ENCODE measurements at places on chromosomes 13 and 19. TPM values are rescaled to one million over a fixed set of nuclear protein-coding genes. Genes with fewer than 3 reads are reported as not detected.

The ZNF844 gene
- total RNA-seq = 10.6 TPM

DNA sequence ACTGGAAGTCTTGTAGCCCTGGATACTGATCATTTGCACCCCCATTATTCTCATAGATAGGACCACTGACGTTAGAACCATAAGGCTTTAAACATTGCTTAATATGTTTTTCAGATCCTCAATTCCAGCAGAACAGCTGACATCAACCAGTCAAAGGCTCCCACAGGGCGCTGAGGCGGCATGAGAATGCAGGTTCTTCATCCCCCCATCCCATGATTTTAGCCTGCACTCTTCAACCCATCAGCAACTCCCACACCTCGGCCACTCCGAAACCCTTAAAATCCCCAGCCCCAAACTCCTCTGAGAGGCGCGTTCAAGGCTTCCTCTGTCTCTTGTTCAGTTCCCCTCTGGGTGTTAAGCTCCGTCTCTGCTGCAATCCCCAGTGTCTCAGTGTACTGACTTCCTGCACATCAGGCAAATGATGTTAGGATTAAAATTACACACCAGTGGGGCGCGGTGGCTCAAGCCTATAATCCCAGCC, 24.3 kb upstream of the LAMP1 start:
- no peak for DNase-seq
- no peaks in the 10 kb centered on the region for H3K27me3 ChIP-seq
- H3K4me1 ChIP-seq = peaks cover 4% of the 10 kb centered on the region
- no peak overlapping the region for H3K4me3 ChIP-seq
- H3K27ac ChIP-seq = peak overlapping the region; percentile 5

GRCh38 chr19:46385636-46386035, 27.7 kb downstream of the CCDC8 start:
- no peak overlapping the region for H3K27ac ChIP-seq
- no peak for DNase-seq
- H3K27me3 ChIP-seq = no peaks in the 10 kb centered on the region
- H3K4me3 ChIP-seq = no peak overlapping the region
- H3K36me3 ChIP-seq = peaks cover 69% of the 10 kb centered on the region

DNA sequence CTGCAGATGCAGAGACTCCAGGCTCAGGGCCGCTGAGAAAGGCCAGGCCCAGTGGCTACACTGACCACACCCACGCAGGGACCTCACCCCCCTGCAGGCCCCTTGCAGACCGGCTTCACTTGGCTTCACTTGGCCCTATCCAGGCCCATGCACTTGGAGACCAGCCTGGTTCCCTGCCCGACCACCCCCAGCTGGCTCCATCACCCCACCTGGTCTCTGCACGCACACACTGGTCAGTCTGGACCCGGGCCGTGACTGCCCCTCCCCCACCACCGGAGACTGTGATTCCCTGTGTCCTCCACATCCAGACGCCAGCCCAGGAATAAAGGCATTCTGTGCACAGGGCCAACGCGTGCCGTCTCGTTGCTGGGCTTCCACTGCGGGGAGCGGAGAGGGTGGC, 4.9 kb upstream of the EBI3 start:
- H3K4me1 ChIP-seq = no peaks in the 10 kb centered on the region
- no peak overlapping the region for H3K4me3 ChIP-seq
- no peaks in the 10 kb centered on the region for H3K27me3 ChIP-seq
- H3K36me3 ChIP-seq = no peaks in the 10 kb centered on the region

DNA sequence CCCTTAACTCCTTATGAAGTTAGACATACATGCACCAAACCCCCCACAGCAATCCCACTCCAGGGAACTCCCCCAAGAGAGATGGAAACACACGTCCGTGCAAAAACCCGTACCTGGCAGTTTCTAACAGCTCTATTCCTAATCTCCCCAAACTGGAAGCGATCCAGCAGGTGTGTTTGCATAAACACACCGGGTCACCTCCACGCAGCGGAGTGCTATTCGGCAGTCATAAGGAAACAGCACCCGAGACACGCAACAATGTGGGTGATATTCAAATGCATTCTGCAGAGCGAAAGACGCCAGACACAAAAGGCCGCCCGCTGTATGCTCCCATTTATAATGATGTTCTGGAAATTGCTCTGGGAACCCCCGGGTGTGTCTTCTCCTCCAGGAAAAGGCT, 6.8 kb upstream of the ZNRF4 start:
- no peaks in the 10 kb centered on the region for H3K4me1 ChIP-seq
- DNase-seq = no peak
- H3K27me3 ChIP-seq = peaks cover 8% of the 10 kb centered on the region
- no peaks in the 10 kb centered on the region for H3K36me3 ChIP-seq
- H3K4me3 ChIP-seq = no peak overlapping the region
- H3K27ac ChIP-seq = no peak overlapping the region

DNA sequence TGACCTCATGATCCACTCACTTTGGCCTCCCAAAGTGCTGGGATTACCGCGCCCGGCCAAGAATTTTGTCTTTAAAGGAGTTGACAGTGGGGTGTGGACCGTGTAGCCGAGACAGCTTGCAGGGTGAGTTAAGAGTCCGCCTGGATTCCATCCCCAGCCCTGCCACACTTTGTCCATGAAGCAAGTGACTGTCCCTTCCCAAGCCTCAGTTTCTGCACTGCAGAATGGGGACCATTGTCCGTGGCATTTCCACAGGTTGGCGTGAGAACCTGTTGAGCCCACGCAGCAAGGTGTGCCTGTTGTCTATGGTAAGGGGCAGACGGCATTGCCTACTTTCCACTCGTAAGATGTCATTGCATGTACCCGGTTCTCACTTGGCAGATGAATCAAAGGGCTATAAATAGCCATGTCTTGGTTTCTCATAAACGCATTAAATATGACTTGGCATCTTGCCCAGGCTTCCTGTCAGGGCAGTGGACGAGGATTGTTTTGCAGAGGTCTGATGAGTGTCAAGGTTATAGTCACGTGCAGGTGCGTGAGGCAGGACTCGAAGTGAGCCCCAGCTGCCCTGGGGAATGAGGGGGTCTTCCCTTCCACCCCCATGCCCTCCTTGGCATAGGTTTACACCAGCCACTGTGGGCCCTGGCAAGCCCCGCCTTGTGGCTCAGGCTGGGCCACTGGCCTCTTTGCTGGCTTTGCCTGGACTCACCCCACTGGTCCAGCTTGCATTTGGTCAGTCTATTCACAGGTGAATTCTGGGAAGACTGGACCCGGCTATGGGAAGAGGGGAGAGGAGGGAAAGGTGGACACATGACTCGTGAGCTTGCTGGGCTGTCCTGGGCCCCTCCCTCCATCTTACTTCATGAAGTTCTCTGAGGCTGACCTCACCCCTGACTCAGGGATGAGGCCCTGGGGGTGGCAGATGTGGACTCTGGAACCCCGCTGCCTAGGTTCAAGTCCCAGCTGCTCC, 14.6 kb downstream of the FAM187B start:
- H3K27ac ChIP-seq = peak overlapping the region; percentile 52
- H3K4me1 ChIP-seq = peaks cover 12% of the 10 kb centered on the region
- no peaks in the 10 kb centered on the region for H3K27me3 ChIP-seq
- no peak overlapping the region for H3K4me3 ChIP-seq
- no peaks in the 10 kb centered on the region for H3K36me3 ChIP-seq

DNA sequence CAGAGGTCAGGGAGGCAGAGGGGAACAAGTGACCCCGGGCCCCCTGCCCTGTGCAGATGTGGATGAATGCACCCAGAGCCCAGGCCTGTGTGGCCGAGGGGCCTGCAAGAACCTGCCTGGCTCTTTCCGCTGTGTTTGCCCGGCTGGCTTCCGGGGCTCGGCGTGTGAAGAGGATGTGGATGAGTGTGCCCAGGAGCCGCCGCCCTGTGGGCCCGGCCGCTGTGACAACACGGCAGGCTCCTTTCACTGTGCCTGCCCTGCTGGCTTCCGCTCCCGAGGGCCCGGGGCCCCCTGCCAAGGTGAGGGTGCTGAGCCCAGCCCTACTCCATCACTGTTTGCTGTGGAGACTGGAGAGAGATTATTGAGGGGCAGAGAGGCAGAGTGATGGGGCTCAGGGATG, 9.9 kb downstream of the LTBP4 start:
- H3K4me3 ChIP-seq = no peak overlapping the region
- H3K4me1 ChIP-seq = peaks cover 39% of the 10 kb centered on the region
- no peak for DNase-seq
- no peaks in the 10 kb centered on the region for H3K27me3 ChIP-seq
- peaks cover 26% of the 10 kb centered on the region for H3K36me3 ChIP-seq
- H3K27ac ChIP-seq = peak overlapping the region; percentile 78

DNA sequence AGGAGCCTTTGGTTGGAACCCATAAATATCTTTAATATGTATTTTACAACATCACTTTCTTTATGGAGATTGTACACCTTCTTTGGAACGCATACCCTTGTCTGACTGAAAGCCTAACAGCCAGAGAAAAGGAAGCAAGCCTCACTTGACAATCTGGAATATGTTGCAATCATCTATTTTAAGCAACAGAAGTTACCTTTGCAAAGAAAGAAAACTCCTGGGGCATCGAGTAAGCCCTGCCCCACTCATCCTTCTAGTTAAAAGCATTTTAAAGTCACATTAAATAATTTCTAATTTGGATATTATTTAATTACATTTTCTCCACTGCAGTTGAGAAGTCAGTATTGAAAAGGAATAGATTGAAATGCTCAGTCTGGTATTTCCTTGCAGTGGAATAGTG, 542.7 kb downstream of the MYO16 start:
- H3K4me3 ChIP-seq = no peak overlapping the region
- H3K36me3 ChIP-seq = no peaks in the 10 kb centered on the region
- H3K4me1 ChIP-seq = no peaks in the 10 kb centered on the region
- H3K27ac ChIP-seq = no peak overlapping the region
- H3K27me3 ChIP-seq = peaks cover 3% of the 10 kb centered on the region

DNA sequence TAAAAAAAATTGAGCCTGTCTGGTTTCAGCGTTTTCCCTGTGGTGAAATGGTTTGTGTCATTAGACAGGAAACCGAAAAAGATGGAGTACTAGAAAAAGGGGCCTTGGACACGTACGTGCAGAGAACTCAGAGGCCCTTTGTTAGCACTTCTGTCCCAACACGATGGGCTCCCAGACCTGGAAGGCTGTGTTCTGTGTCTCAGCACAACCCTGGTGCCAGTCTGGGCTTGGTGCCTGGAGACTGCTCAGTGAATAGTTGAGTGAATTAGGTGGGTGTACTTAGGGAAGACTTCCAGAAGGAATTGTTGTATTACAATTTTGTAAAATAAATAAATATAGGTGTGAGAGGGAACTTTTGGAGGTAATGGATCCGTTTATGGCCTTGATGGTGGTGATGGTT, 8.7 kb downstream of the ZNF71 start:
- DNase-seq = no peak
- H3K4me1 ChIP-seq = no peaks in the 10 kb centered on the region
- no peak overlapping the region for H3K27ac ChIP-seq
- H3K36me3 ChIP-seq = peaks cover 29% of the 10 kb centered on the region
- no peaks in the 10 kb centered on the region for H3K27me3 ChIP-seq

The SIPA1L3 gene
- 50.5 TPM for total RNA-seq

- H3K27me3 ChIP-seq = no peaks in the 10 kb centered on the region
- peaks cover 8% of the 10 kb centered on the region for H3K36me3 ChIP-seq
- H3K4me3 ChIP-seq = no peak overlapping the region
- H3K27ac ChIP-seq = peak overlapping the region; percentile 48
Measured at GRCh38 chr19:49515767-49516166, 3.3 kb downstream of the FCGRT start.

The SPINT2 gene
- 240 TPM for total RNA-seq

The TTC9B gene
- total RNA-seq = not detected

DNA sequence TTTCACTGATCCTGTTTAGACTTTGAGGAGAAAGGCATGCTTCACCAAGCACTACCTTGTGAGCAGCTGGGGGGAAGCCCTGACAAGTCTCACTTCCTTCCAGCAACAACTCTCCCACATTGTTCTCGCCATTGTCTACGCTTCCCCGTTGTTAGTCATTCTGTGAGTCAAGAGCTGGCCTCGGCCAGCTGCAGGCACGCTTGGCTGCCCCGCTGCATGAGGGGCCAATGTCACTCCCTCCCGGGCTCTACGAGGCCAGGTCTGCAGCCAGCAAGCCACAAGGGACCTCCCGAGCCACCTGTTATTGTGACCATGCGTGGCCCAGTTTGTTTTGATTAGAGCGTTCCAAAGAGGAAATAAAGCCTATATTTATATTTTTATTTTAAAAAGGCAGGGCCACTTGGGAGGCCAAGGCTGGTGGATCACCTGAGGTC, 220.9 kb downstream of the FOXO1 start:
- no peaks in the 10 kb centered on the region for H3K27me3 ChIP-seq
- no peak overlapping the region for H3K4me3 ChIP-seq

DNA sequence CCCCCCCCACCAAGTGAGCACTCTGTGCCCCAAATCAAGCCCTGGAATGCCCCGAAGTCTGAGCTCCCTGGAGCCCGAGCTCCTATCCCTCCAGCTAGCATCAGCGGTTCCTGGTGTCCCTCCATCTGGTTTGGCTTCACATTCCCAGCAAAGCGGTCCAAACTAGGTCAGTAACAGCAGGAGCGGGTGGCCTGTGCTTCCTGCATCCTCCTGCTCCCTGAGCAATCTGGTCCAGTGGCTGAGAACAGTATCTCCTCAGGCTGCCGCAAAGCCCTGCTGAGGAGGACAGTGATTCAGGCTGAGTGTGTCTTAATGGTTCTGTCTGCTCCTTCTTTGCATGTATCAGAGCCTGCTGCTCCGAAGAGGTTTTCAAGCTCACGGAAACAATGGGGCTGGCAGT, 25.9 kb downstream of the RASL11A start:
- H3K27me3 ChIP-seq = no peaks in the 10 kb centered on the region
- H3K36me3 ChIP-seq = no peaks in the 10 kb centered on the region

GRCh38 chr19:46904114-46905060, 43.6 kb downstream of the ARHGAP35 start:
- no peak overlapping the region for H3K27ac ChIP-seq
- H3K27me3 ChIP-seq = no peaks in the 10 kb centered on the region
- DNase-seq = peak; percentile 78
- peaks cover 14% of the 10 kb centered on the region for H3K4me1 ChIP-seq
- H3K4me3 ChIP-seq = no peak overlapping the region

The MTUS2 gene
- 0.09 TPM for total RNA-seq

DNA sequence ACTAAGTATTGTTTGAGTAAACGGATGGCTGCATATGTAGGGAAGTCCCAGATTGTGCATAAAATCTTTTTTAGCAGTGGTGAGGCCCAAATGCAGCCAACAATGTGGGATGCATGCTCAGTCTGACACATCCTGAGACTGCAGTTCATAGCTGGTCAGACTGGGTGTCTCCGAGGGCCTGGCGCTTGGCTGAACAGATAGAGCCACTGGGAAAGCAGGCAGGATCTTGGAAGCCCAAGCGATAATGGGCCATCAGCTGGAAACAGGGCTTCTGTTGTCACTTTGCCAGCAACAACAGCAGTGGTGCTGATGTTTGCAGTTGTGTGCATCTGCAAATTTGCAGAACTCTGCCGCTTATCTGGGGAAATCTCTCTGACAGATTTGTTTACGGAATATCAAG, 36.1 kb downstream of the MTUS2 start:
- peak; percentile 17 for DNase-seq
- H3K36me3 ChIP-seq = no peaks in the 10 kb centered on the region
- no peak overlapping the region for H3K4me3 ChIP-seq
- no peaks in the 10 kb centered on the region for H3K27me3 ChIP-seq
- no peaks in the 10 kb centered on the region for H3K4me1 ChIP-seq

DNA sequence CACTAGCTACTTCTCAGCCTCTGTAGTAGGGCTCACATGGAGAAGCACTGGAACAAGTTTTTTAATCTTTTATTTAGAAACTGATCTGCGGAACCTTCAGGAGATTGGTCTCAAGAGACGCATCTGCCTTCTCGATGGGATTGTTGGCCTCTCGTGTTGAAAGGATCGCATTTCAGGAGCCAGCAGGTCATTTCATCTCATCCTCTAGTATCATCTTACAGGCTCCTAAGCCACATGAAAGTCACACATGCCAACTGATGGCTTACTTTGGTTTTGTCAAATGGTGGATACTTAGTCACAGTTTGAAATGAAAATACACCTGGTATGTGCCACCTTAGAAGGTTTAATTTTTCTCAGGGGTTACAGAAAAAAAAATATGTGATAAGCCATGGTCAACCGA, 1703.6 kb downstream of the EFNB2 start:
- no peaks in the 10 kb centered on the region for H3K36me3 ChIP-seq
- no peaks in the 10 kb centered on the region for H3K4me1 ChIP-seq
- no peaks in the 10 kb centered on the region for H3K27me3 ChIP-seq

The ERICH4 gene
- not detected for total RNA-seq
